Inflammatory macrophage (primary cell): ENCODE measurements at places on chromosomes 16 and 17.
A peak's percentile ranks its signal among the peaks of the same experiment; 100 is the strongest.

GRCh38 chr16:17053536-17054160 lies 417.1 kb downstream of the XYLT1 start:
- DNase-seq = no peak

GRCh38 chr17:19716108-19717030 lies at the start of gene SLC47A2:
Gene SLC47A2 (minus strand): TSS chr17:19716584. CDS start chr17:19716555, 29 bp downstream.
- DNase-seq = no peak

GRCh38 chr16:68116256-68116867 lies 31.2 kb downstream of the NFATC3 start:
- peak; percentile 26 for DNase-seq

GRCh38 chr16:20952139-20952920 lies 51.8 kb downstream of the LYRM1 start:
- no peak for DNase-seq

GRCh38 chr17:17156511-17156910 lies 49.6 kb downstream of the PLD6 start:
- DNase-seq = no peak
